ENCODE measurements at places on chromosomes 2 and 18. TPM values are rescaled to one million over a fixed set of nuclear protein-coding genes. Genes with fewer than 3 reads are reported as not detected.

The ABI2 gene
- 31.3 TPM for total RNA-seq

DNA sequence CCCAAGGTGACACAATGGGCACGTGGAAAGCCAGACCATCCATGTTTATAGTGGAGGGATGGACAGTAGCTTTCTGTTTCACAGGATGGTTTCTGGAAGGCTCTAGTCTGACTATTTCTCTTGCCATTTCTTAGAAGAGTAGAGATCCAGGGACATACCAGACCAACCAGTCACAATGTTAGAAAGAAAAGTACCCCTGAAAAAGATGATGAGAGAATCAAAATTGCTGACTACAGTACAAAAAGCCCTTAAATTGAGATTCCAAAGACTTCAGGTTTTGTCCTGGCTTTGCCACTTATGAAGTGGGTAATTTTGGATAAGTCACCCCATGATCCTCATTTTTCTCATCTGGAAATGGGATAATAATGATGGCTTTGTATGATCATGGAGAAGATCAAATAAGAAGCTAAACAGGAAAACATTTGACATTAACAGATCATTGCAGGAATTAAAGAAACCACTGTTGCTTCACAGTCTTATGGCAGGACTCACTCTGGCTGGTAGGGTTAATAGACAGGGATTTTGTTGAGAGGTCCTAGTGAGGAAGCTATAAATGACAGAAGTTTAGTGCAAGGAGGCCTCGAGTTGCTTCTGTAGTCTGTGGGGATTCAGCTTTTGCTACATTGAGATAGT is 386.0 kb downstream of the IRS1 start:
- peaks cover 6% of the 10 kb centered on the region for H3K4me1 ChIP-seq
- no peaks in the 10 kb centered on the region for H3K36me3 ChIP-seq
- no peak for DNase-seq
- H3K27ac ChIP-seq, result no peak overlapping the region
- no peak overlapping the region for H3K4me3 ChIP-seq

The PRKRA gene
- 61.3 TPM for total RNA-seq

The FAM237A gene
- total RNA-seq, result not detected

DNA sequence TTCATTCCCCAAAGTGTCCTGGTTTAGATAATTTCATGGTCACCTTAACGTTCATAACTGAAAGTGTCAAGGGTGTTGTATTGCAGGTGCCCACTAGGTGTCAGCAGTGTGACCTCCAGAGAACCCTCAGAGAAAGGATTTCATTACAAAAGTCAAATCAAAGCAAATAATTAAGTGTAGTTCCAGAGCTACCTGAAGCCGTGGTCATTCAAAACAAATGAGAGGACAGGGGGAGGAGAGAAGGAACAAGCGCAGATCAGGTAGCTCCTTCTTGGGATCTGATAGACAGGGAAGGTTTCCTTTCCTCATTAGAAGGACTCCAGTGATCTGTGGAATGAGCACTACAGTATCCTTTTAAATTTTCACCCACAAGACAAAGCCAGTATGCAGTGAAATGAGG is at the start of gene SLC9A4:
SLC9A4 (plus strand) TSS at position 207 of the 400 bp plus-strand sequence. CDS start 534 bp downstream, outside the sequence.
- no peak within 1 kb of the TSS for H3K4me3 ChIP-seq
- no peaks in the 10 kb centered on the region for H3K36me3 ChIP-seq
- DNase-seq, result no peak

DNA sequence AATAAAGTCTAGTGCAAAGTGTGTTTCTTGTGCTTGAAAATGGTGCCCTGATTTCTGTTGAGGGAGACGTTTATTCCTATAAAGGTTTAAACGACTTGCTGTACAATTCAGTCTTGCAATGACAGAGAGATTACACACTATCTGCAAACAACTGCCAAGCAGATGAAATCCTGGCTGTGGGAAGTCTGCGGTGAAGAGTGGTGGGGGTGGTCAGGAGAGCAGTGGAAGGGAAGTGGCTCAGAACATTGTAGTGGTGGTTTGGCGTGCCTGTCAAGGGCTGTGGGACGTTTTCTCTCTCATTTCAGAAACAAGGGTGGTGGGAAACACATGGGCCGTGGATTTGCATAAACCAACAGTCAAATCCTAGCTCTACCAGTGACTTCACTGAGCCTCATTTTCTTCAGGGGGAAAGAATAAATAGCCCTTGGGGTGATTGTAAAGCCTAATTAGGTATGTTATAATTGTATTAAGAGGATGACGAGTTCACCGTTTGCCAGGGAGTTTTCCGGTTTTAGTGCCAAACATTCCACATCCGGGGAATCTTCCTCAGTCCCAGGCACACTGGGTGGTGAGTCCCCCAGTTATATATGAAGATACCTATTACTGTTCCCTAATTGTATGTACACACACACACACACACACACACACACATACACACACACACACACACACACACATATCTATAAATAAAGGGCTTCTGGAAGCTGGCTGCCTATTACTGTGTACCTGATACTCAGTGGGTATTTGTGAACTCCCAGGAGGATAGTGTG is 115.0 kb downstream of the SPTBN1 start:
- H3K4me3 ChIP-seq, result no peak overlapping the region
- no peaks in the 10 kb centered on the region for H3K36me3 ChIP-seq
- DNase-seq, result no peak
- H3K4me1 ChIP-seq, result peaks cover 39% of the 10 kb centered on the region
- H3K27ac ChIP-seq, result peak overlapping the region; percentile 74

GRCh38 chr2:32732912-32733472 is 105.1 kb downstream of the TTC27 start:
- H3K27ac ChIP-seq, result no peak overlapping the region
- no peaks in the 10 kb centered on the region for H3K4me1 ChIP-seq
- no peaks in the 10 kb centered on the region for H3K27me3 ChIP-seq
- no peak for DNase-seq
- no peaks in the 10 kb centered on the region for H3K36me3 ChIP-seq
- H3K4me3 ChIP-seq, result no peak overlapping the region

DNA sequence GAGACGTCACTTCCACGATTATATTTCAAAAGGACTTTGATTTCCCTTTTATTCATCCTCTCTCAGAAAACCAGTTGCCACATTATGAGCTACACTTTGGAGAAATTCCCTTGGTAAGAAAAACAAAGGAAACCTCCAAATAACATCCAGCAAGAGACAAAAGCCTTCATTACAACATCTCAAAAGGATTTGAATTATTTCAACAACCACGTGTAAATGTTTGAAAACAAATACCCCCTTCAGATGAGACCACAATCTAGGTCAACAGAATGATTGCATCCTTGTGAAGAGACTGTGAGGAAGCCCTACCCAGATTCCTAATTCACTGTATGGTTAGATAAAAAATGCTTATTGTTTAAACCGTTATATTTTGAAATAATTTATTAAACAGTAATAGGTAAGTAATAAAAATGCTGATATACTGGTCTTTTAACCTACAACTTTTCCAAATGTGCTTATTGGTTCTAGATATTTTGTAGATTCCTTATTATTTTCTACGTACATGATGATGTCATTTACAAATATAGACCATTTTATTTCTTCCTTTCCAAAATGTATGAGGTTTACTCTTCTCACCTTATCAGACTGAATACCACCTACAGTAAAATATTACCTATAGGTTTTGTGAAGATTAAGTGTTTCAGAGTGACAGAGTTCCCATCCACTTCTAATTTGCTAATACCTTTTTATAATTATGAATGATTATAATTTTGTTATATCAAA is 922.7 kb upstream of the CHAC2 start:
- H3K4me1 ChIP-seq, result no peaks in the 10 kb centered on the region
- H3K36me3 ChIP-seq, result no peaks in the 10 kb centered on the region
- H3K27me3 ChIP-seq, result no peaks in the 10 kb centered on the region
- no peak overlapping the region for H3K27ac ChIP-seq

DNA sequence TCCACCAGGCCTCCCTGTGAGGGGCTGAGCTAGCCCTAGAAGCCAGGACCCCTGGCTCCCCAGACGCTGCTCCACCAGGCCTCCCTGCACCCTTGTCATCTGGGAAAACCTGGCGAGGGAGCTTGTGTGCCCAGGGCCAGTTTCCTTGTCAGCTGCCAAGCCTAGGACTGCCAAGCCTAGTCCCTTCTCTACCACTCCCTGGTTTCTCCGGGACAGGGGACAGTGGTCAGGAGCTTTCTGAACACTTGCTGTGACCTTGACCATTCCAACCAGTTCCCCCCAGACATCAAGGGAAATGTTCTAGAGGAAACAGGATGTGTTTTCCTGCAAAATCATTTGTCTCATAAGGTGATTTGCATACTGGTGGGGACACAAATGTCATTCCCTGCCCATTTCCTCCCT is 41.3 kb upstream of the MRPL33 start:
- no peak overlapping the region for H3K4me3 ChIP-seq
- no peaks in the 10 kb centered on the region for H3K36me3 ChIP-seq
- peaks cover 36% of the 10 kb centered on the region for H3K4me1 ChIP-seq
- H3K27ac ChIP-seq, result peak overlapping the region; percentile 5
- no peaks in the 10 kb centered on the region for H3K27me3 ChIP-seq

The ZNF385B gene
- total RNA-seq, result 0.41 TPM

The NUP35 gene
- total RNA-seq, result 29.6 TPM

DNA sequence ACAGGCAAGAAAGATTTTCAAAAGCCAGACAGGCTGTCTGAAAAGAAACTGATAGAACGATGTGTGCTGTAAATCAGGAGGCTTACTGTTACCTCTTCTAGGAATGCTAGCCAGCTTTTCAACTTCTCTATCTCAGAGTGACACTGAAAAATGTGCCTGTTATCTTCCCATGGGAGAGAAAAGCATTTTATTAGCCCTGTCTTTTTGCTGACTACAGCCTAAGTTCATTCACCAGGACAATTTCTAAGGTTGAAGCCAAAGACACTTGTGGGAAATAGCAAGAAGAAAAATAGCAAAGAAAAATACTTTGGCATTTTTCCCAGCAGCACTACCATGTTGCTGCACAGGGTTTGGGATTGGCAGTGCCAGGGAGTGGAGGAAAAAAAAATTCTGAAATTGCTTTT is 34.0 kb downstream of the ABCB11 start:
- no peak for DNase-seq
- H3K27ac ChIP-seq, result no peak overlapping the region
- no peaks in the 10 kb centered on the region for H3K27me3 ChIP-seq
- H3K4me1 ChIP-seq, result no peaks in the 10 kb centered on the region

DNA sequence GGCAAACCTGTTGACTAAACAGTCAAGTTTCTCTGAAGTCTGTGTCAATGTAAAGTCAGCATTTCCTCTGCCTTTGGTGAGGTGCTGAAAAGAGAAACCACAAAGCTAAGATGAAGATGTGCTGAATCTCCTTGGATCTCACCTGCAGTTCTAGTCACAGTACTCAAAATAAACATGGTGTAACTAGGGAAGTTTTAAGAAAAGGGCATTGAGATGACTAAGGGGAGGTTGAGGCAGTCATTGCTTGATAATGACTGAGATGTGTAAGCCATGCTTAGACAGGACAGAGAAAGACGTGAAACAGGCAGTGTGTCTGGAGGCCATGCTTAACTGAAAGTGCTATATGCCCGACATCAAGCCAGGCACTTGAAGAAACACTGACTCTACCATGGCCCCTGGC is 1010.0 kb upstream of the CELF4 start:
- no peak overlapping the region for H3K4me3 ChIP-seq
- no peaks in the 10 kb centered on the region for H3K36me3 ChIP-seq
- no peaks in the 10 kb centered on the region for H3K27me3 ChIP-seq

DNA sequence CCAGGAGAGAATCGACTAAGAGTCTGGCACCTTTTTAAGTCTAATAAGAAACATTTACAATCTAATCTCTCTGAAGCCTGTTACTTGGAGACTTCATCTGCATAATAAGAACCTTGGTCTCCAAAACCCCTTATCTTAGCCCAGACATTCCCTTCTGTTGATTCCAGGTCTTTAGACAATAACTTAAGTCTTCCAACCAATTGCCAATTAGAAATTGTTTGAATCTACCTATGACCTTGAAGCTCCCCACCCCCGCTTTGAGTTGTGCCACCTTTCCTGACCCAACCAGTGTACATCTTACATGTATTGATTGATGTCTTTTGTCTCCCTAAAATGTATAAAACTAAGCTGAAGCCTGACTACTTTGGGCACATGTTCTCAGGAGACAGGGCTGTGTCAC is 49.5 kb upstream of the DTNA start:
- peak overlapping the region; percentile 90 for H3K27ac ChIP-seq
- no peaks in the 10 kb centered on the region for H3K27me3 ChIP-seq
- no peak overlapping the region for H3K4me3 ChIP-seq
- H3K4me1 ChIP-seq, result peaks cover 20% of the 10 kb centered on the region
- DNase-seq, result no peak
- H3K36me3 ChIP-seq, result no peaks in the 10 kb centered on the region

DNA sequence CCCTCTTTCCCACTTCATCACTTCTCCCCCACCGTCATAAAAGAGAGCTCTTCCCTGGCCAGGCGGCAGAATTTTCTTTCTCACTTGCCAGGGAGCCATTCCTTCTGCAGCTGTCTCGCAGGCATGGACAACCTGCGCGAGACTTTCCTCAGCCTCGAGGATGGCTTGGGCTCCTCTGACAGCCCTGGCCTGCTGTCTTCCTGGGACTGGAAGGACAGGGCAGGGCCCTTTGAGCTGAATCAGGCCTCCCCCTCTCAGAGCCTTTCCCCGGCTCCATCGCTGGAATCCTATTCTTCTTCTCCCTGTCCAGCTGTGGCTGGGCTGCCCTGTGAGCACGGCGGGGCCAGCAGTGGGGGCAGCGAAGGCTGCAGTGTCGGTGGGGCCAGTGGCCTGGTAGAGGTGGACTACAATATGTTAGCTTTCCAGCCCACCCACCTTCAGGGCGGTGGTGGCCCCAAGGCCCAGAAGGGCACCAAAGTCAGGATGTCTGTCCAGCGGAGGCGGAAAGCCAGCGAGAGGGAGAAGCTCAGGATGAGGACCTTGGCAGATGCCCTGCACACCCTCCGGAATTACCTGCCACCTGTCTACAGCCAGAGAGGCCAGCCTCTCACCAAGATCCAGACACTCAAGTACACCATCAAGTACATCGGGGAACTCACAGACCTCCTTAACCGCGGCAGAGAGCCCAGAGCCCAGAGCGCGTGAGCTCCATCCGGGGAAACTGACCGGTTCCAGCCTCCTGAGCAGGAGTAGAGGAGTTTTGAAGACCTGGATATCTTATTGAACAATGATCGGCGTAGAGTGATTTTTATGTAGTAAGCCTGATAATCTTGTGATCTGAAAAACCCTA is at the start of gene MSGN1:
MSGN1 (plus strand) TSS at position 65 of the 850 bp plus-strand sequence; CDS start at position 124, 59 bp downstream.
- no peaks in the 10 kb centered on the region for H3K36me3 ChIP-seq
- no peak within 1 kb of the TSS for H3K4me3 ChIP-seq
- H3K4me1 ChIP-seq, result peaks cover 14% of the 10 kb centered on the region
- no peaks in the 10 kb centered on the region for H3K27me3 ChIP-seq
- no peak within 1 kb of the TSS for H3K27ac ChIP-seq

DNA sequence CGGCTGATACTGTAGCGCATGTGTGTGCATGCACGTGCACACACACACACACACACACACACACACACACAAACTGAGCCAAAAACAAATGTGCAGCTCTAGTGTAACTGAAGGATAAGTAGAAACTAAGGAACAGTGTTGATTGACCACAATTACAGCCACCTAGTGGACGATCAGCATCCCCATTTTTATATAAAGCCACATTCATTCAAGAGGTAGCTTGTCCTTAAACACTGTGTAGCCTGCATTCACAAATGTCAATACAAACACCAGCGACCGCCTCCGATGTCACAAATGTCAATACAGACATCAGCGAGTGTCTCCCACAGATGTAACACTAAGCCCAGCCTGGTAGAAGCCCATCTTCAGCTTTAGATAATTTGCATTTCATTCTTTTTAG is 167.4 kb downstream of the PTGR3 start:
- no peaks in the 10 kb centered on the region for H3K27me3 ChIP-seq
- DNase-seq, result no peak
- H3K27ac ChIP-seq, result no peak overlapping the region
- H3K4me3 ChIP-seq, result no peak overlapping the region
